ENCODE measurements at places on chromosomes 11 and 22.

- no peak for DNase-seq
Observed at GRCh38 chr11:77086521-77087472, 15.8 kb upstream of the OMP start.

- DNase-seq, result no peak
Observed at GRCh38 chr11:60765355-60765754, 8.7 kb downstream of the MS4A15 start.

- no peak for DNase-seq
Observed at GRCh38 chr22:45298934-45299505, 10.7 kb upstream of the FAM118A start.

GRCh38 chr11:45181193-45181888, 34.9 kb downstream of the PRDM11 start:
- no peak for DNase-seq

DNA sequence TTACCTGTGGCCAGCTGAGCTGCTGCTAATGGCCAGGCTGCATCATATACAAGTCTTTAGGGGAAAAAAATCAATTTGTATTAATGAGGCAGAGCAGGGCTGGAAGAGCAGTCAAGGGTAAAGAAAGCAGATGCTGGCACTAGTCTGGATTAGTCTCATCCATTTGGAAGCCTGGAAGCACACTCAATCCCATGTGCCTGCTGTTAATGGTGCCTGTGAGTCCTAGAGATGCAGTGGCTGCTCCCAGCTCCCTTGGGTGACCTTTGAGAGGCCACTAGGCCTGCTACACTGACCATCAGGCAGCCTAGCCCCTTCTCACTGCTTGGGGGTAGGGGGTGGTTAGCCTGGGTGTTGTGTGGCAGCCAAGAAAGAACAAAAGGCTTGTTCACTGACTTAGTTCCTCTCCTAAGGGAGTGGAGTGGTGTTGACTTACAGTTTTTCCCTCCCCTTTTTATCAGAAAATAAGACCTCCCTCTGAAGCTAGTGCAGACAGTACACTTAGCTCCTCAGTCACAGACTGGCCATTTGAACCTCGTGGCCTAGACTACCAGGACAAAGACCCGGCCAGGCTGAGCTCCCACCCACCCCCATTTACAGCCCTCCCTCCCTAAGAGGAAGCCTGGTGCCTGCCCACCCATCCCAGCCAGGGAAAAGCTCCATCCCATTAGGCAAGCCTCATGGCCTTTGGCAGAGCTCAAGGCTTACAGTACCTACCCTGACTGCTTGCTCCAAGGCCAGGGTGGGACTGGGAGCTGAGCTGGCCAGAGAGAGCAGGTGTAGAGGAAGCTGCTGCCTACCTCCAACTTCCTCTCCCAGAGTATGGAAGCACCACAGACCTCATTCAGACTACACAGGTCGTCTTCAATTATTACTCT, 7.8 kb downstream of the PIK3IP1 start:
- no peak for DNase-seq

GRCh38 chr22:26753125-26753862, 95.9 kb downstream of the MIAT start:
- DNase-seq, result no peak

- no peak for DNase-seq
Observed at GRCh38 chr11:16958833-16959232, 55.4 kb downstream of the PLEKHA7 start.

DNA sequence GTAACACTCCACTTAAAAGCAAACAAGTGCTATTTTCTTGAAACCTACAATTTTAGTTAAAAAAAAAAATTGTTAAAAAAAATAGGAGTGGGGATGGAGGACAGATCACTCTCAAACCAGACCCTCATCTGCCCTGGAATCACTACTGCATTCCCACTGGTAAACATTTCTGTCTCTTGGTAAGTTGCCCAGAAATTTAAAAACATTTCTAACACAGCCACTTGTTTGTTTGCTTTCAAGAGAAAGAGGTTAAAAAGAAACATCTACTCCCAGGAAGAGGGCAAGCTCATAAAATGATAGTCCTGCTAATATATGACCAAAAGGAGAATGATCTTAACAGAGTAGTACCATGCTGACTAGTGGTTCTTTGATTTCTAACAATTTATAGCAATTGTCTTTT, 83.3 kb downstream of the SGSM3 start:
- DNase-seq, result no peak

GRCh38 chr22:48391171-48391711, 1436.4 kb downstream of the BRD1 start:
- DNase-seq, result no peak

DNA sequence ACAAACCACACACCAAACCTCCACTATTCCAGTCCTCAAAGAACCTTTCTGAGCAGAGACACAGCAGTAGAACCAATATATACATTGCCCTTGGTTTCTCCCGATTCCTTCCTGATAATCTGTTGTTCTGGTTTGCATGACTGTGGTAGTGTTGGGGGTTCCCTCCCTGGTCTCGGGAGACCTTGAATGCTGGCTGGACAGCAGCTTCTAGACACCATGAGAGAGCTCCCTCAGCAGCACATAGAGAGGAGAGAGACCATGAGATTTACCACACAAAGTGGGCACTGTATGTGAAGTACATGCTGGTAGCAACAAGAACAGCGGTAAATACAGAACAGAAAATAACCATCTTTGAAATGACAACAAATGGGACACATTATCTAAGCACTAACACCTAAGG, 2.6 kb downstream of the C11orf91 start:
- DNase-seq, result no peak

- DNase-seq, result no peak
Observed at GRCh38 chr11:78072455-78072854, 7.2 kb downstream of the NDUFC2 start.

Data from SW480 (cell line).